ENCODE measurements at places on chromosomes 4 and X.

GRCh38 chr4:48237996-48238645, 31.5 kb downstream of the TEC start:
- DNase-seq, result peak; percentile 6

GRCh38 chrX:34915463-34916225, 27.0 kb upstream of the FAM47B start:
- DNase-seq, result no peak

GRCh38 chrX:97691901-97692455, 808.3 kb downstream of the RPA4 start:
- no peak for DNase-seq

- no peak for DNase-seq
Observed at GRCh38 chr4:144868309-144868708, 222.4 kb downstream of the HHIP start.

GRCh38 chr4:19486400-19486799, 765.3 kb upstream of the SLIT2 start:
- DNase-seq, result no peak

DNA sequence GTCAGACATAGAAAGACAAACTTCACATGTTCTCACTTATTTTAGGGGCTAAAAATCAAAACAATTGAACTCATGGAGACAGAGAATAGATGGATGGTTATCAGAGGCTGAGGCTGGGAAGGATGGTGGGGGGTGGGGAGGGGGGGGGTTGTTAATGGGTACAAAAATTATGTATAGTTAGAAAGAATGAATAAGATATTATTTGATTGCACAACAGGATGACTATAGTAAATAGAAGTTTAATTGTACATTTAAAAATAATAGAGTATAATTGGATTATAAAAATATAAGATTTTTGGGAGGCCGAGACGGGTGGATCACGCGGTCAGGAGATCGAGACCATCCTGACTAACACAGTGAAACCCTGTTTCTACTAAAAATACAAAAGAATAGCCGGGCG, 33.3 kb downstream of the CORIN start:
- DNase-seq, result no peak

- DNase-seq, result no peak
Observed at GRCh38 chrX:40683245-40683644, 35.9 kb upstream of the CXorf38 start.
